ENCODE measurements at places on chromosomes 5 and 9.

- DNase-seq = peak; percentile 39
Measured at GRCh38 chr5:14665949-14666348, 1.4 kb downstream of the OTULIN start.

GRCh38 chr9:126609711-126610388 lies 3.9 kb upstream of the LMX1B start:
- DNase-seq = no peak

GRCh38 chr9:86459191-86459590 lies 105.0 kb upstream of the TUT7 start:
- no peak for DNase-seq

- DNase-seq = no peak
Measured at GRCh38 chr5:72659726-72660125, 152.5 kb upstream of the ZNF366 start.

- DNase-seq = peak; percentile 81
Measured at GRCh38 chr5:164504141-164504772, 998.8 kb downstream of the MAT2B start.

DNA sequence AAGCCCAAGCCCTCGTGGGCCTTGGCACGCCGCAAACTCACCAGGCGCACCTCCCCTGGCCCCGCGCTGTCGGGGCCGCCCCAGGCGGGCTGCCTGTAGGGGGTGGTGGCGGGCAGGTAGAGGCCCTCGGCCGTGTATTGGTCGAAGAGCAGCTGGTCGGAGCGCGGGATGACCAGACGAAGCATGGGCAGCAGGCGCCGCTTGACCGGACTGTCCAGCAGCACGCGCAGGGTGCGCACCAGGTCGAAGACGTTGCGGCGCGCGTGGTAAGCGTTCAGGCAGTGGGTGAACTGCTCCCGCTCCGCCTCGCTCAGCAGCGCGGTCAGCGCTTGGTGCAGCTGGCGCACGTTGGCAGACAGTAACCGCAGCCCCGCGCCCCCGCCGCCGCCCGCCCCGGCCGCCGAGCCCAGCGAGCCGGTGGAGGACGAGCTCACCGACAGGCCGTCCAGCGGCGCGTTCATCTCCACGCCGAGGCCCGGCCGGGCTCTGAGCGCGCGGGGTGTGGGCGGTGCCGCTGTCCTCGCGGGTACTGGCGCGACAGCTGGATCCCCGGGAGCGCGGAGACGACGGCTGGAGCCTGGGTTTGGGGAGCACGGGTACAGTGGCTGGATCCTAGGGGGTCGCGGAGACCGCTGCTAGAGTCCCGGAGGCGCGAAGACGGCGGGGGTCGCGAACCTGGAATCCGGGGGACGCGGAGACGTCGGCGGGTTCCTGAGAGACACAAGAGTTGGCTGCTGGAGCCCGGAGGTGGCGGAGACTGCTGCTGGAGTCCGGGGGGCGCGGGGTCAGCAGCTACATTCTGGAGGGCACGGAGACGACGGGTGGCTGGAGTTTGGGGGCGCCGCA lies 709 bp downstream of the WHRN start:
- DNase-seq = peak; percentile 40

GRCh38 chr5:143056339-143056704 lies 286.1 kb downstream of the ARHGAP26 start:
- no peak for DNase-seq

DNA sequence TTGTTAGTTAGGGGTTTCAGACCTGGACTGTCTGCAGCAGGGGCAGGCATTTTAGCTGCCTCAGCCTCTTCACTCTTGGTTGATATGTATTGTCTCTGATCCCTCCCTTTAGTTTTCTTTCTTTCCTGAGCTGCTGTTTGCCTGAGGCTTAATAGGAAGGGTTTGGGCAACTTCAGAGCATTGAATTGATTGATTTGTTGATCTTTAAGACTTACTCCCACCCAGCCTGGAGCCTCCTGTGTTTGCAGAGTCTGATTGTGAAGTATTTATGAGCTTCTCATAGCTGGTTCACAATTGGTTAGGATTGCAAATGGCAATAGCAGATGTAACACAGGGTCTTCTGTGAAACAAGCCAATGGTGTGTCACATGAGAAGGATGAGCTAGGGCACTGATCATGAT lies 671.8 kb upstream of the SEMA6A start:
- no peak for DNase-seq

- no peak for DNase-seq
Measured at GRCh38 chr5:156949424-156949823, 13.6 kb downstream of the TIMD4 start.

GRCh38 chr9:29311221-29311620 lies 1737.9 kb upstream of the C9orf72 start:
- peak; percentile 34 for DNase-seq

DNA sequence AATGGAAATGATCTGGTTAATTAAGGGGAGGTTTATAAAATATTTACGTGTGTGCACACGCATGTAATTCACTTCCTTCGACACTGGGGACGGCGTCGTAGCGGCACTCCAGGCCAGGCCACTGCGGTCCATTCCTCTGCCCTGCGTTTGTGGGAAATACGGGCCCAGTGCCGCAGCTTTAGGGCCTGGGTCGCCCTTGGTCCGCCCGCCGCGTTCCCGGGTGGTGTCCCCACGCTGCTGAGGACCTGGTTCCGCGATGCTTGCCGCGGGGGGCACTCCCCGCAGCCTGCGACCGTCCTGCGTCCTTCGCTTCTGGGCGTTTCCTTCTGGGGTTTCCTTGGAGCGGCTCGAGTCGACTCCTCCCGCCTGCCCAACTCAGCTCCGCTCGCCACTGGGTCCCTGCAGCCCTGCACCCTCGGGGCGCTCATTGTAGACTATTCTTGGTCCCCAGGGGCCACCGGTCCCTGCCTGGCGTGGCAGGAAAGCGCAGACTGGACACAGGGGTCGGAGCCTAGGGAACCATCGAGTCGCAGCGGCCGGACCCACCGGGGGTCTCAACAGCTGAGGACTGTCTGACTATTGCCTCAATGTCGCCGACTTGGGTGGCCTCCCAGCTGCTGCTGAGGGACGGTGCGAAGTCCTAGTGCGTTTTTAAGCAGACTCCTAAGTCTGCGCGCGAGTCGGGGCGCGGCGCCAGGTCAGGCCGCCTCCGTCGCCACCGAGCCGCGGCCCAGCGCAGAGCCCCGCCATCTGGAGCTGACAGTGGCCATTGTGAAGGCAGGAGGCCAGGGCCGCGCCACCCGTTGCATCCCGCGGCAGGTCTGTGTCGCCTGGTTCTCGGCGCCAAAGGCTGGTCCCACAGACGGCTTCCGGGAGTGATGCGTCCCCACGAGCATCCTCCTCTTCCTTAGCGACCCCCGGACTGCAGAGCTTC lies 4.4 kb upstream of the IRX1 start:
- DNase-seq = no peak

- no peak for DNase-seq
Measured at GRCh38 chr9:87734106-87734505, 8.2 kb downstream of the CTSL start.

DNA sequence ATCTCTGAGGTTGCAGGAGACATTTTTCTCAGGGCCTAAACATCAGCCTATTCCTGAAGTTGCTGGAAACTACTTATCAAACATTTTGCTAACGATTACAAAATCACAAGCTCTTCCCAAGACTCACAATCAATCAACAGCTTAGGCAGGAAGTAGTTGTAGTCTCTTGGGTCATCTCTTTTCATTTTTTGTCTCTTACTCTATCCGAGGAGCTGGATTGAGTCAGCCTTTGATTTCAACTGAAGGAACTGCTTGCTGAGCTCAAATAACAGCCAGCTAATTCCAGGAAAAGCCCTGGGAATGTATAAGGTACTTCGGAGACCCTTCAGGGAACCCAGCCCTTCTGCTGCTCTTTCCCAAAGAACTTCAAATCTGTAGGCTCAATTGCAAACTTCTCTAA lies 398.9 kb downstream of the PLK2 start:
- DNase-seq = peak; percentile 44

- no peak for DNase-seq
Measured at GRCh38 chr5:173669483-173669882, 53.0 kb upstream of the BOD1 start.

GRCh38 chr5:91875196-91875779 lies 492.2 kb upstream of the ARRDC3 start:
- peak; percentile 36 for DNase-seq

GRCh38 chr5:112533362-112533761 lies 114.3 kb upstream of the EPB41L4A start:
- DNase-seq = no peak

GRCh38 chr9:110832926-110833325 lies 164.3 kb downstream of the MUSK start:
- no peak for DNase-seq

DNA sequence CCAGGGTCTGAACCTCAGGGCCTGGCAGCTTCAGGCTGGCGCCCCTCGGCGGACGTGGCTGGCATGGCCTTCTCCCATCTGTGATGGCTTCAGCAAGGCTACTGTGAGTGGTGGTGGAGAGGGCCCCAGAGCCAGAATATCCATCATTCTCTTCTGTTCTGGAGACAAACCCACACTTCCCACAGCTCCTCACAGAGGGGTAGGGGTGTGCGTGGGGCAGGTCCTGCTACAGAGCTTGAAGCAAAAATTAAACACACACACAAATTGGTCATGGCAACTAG lies 9.6 kb downstream of the GPX3 start:
- no peak for DNase-seq

- no peak for DNase-seq
Measured at GRCh38 chr9:136557036-136557435, 11.2 kb upstream of the NOTCH1 start.

DNA sequence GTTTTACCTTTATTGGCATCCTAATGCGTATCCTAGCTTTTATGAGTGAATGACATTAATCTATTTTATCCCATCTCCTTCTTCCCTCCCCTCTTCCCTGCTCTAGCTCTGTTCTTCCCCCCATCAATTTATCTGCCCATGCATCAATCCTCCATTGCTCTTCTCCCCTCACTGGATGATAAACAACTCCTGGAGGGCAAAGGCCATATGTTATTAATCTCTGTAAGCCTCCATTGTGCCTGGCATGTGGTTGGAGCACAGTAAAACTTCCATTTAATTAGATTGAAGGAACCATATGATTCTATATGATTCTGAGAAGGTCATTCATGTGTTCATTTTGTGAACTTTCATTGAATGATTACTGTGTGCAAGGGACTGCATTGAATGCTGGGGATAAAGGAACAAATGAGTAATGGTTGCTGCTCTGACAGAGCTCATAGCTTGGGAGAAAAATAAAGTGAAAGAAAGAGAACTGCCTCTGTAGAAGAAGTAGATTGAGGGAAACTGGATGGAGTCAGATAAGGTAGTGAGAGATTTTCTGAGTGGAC lies 85.0 kb downstream of the MEGF10 start:
- no peak for DNase-seq

DNA sequence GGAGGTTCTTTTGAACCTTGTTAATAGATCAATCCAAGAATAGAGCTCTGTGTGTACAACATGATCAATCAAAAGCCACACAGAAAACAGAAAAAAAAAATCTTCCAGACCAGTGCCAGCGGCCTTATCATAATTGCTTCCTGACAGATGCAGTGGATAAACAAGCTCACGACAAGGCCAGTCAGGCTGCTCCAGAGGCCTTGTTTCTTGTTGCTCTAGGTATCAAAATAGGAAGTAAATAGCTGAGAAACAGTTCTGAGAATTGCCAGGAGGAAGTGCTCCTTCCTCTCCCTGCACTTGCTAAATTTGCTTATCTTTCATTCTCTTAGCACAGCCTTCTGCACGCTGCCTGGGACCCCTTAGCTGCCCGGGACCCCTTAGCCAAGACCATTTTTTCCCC lies 199.0 kb upstream of the TARS1 start:
- no peak for DNase-seq

GRCh38 chr5:73722231-73722630 lies 96.2 kb downstream of the ARHGEF28 start:
- DNase-seq = peak; percentile 70

DNA sequence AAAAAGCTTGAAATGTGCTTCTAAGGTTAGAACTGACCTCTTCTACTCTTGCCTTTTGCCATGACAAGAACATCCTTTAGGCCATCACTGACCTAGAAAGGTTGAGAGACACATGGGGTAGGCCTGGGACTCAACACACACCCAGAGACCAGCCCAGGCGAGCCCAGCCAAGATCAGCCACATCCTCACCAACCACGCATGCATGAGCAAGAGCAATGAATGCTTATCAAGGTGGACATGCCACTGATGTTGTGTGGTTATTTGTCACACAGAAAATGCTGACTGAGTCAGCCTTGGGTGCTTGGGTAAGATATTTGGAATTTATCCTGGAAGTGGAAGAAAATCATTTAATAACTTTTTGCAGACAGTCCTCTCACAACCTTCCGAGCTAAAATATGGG lies 39.4 kb downstream of the SMIM23 start:
- DNase-seq = no peak

DNA sequence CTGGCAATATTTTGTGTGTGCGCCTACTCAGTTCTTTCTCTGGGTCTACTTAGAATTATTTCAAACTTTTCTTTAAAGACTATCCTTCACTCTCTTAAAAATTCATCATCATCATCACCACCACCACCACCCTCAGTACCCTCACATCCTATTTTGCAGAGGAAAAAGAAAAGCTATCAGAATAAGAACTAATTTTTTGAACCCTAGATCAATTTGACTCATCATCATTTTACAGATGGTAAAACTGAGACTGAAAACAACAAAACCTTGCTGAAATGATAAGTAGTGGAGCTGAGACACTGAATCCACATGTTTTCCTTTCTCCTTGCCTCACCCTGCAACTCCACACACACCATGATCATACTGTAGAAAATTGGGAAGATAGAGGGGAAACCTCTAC lies 119.3 kb downstream of the SSBP2 start:
- no peak for DNase-seq

DNA sequence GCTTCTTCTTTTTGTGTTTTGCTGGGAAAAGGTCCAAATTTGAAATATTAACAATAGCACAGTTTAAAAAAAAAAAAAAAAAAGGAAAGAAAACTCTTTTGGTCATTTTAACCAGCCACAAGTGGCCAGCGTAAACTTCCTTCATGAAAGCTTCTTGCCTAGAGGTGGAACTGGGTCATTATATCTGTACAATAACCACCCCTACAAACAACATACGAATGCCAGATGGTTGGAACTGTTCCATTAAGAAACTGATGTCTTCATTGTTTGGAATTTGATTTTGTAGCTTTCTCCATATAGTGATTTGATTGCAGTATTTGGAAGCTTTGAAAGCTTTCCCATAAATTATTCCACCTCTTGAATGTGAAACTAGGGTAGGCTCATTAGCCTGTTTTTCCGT lies 18.3 kb upstream of the LPAR1 start:
- DNase-seq = peak; percentile 86

- peak; percentile 81 for DNase-seq
Measured at GRCh38 chr5:135887447-135887864, 8.2 kb downstream of the IL9 start.

DNA sequence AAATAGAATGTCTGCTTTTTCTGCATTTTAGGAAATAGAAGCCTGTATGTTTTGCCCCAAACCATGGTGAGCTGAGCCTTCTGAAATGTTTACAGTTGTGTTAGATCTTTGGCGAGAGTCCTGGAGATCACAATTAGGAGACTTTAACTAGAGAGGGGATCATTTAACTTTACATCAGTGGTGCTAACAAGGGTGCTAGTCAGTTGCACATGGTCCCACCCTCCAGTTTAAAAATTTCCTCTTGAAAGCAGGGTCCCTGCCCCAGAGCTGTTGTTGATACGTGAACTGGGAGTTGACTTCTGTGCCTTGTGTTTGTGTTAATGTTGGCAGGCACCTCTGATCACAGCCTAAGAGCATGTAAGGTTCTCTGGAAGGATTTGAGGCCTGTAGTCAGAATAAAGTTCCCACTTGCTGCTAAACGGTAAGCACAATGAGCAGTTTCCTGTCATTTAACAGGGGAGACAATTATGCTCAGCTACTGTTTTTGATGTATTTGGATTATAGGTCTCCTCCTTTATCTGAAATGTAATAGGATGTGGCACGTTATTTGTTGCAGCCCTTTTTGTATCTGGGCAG lies 43.7 kb downstream of the RASGRF2 start:
- DNase-seq = no peak

All from choroid plexus epithelial cell (primary cell).